ENCODE measurements at places on chromosomes 3 and 15.

GRCh38 chr3:185680231-185680630 lies 94.1 kb downstream of the SENP2 start:
- DNase-seq = no peak

DNA sequence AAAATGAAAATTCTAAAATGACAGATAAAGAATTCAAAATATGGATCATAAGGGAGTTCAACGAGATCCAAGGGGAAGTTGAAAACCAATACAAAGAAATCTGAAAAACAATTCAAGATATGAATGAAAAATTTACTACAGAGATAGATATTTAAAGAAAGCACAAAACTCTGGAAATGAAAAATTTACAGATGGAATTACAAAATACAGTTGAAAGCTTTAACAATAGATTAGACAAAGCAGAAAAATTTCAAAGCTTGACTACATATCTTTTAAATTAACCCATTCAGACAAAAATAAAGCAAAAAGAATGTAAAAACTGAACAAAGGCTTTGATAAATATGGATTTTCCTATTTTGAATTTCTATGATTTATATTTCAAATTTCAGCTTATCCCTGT lies 211.1 kb downstream of the SLC9A9 start:
- no peak for DNase-seq

DNA sequence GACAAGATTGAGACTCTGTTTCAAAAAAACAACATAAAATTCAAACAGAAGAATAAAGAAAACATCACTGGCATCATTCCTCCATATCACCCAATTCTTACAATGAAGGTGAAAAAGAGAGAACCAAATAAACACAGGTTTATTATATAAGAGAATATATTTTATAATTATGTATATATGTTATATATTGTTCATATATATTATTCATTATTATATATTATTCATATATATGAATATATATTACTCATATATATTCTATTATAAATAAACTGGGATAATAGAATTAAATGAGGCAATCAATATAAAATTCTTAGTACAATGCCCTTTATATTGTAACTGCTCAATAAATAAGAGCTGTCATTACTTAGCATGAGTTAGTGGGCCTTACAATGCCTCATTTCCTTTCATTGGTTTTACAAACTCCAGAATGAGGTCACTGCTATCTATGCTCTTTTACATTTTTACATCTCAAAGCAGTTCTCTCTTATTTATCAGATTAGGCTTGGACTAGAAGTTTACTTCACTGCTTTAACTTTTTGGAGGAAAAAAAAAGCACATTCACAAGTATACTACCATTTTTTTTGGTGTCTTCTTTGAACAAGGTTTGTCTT lies 135.5 kb upstream of the TTC14 start:
- DNase-seq = no peak

DNA sequence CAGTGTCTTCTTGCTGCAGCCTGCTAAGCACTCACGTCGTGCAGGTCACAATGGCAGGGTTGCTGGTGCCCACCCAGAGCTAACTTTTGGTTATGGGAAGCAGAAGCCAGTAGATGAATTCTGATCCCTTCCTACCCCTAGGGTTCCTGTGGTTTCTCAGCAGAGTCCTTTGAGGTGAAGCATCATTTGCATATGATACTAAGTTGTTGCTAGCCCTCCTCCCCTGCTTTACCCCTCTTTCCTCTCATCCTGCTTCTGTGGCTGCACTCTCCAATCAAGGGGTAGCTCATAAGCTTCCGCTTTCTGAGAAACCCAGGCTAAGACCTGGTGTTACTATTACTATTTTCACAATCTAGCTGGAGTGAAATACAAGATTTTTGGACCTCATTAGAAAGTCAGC lies 22.1 kb upstream of the HEG1 start:
- no peak for DNase-seq

DNA sequence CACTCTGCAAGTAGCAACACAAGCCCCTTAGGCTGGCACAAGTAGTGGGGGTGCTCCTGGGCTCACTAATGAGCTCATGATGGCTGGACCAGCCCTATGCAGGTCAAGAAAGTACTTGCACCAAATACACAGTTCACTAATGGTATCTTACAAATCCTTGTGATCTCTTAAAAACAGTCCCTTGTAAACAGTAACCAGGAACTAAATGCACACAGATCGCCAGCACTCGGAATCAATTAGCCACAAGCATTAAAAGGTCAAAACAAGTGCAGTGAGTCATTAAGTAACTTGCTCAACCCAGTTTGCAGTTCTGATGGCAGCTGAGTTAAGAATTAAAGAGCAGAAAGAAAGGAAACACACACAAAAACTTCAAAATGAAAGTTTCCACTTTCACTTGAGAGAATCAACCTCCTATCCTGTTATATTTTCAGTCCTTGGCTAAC lies 43.2 kb downstream of the ARHGEF3 start:
- DNase-seq = no peak

DNA sequence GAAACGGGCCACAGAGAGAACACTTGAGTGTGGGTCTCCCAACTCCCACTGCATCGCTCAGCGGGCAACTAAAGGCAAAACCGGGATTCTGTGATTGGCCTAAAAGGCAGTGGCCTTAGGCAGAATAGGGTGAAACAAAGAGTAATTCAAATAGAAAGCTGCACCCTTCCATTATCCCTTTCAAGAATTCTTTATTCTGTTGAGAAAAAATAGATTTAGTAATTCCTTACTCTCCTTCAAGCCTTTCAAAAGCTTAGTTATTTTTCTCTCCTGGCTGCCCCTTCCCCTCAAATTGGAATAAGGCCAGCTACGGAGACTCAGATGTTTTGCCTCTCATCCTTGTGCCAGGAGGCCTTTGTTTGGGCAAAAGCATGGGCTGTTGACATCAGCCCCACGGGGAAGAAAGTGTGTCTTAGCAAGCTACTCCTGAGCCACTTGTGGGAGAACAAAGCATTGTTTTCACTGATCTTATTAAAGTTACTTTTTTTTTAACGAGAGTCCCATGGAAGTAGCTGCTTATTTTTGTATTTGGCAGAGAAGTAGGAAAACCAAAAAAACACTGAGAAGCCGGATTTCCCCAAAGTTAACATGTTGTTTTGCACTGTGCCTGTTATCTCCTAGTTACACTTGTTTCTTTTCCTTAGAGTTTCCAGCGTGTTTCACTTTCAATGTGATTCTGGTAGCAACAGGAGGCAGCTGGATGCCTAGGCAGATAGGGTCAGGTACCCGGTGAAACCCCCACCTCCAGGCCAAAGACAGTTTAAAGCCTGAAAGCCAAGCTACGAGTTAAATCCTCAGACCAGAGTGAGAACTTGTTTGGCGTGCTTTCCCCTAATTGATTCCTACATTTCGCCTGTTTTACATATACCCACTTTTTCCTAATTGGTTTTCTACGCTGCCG lies 2.2 kb downstream of the ST6GAL1 start:
- DNase-seq = peak; percentile 12

- no peak for DNase-seq
Measured at GRCh38 chr3:129616713-129617112, 10.2 kb upstream of the PLXND1 start.

GRCh38 chr15:59350421-59350732 lies 22.3 kb downstream of the MYO1E start:
- DNase-seq = no peak

DNA sequence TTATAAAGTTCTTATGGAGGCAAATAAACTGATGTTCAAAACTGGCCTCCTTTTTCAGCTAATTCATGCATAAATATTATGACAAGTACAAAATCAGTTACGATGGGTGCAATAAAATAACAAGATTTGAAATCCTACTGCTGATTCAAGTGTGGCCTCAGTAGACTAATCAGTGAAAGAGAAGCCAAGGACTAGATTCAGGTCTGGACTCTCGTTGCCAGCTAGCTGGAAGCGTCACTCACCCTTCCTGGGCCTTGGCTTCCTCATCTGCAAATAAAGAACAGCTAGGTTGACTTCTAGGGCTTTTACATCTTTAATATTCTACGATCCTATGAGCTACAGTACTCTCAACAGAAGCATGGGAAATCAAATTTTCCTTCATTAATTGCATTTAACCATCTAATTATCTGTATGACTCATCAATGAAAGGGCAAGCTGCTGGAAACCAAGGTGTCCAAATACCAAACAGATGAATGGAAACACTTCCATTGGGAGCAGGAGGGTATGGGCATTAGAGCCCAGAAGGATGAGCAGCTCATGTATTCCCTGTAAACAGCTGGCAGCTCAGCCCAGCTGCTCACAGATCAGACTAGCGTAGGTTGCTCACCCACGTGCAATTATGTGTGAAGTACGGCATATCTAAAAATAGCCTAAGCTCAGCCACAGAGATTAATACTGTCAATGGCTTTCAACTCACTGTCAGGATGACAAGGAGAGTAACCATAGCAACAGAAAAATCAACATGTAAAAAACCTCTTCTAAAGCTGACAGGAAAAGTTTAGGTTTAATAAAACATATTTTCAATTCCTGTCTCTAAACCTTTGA lies 294.8 kb downstream of the PLCL2 start:
- DNase-seq = no peak

- DNase-seq = peak; percentile 68
Measured at GRCh38 chr3:184472723-184473428, 88.7 kb upstream of the EPHB3 start.

DNA sequence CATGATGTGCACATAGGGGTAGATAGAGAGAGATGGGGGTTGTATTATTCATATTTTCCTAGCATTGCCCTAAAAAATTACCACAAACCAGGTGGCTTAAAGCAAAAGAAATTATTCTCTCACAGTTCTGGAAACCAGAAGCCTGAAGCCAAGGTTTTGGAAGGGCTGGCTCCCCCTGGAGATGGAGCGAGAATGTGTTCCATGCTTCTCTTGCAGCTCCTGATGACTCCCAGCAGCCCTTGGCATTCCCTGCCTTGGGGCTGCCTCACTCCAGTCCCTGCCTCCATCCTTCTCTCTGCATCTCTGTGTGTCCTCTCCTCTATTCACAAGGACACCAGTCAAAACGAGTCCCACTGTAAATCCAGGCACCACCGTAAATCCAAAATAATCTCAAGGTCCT lies 91.5 kb upstream of the FAM174B start:
- no peak for DNase-seq

DNA sequence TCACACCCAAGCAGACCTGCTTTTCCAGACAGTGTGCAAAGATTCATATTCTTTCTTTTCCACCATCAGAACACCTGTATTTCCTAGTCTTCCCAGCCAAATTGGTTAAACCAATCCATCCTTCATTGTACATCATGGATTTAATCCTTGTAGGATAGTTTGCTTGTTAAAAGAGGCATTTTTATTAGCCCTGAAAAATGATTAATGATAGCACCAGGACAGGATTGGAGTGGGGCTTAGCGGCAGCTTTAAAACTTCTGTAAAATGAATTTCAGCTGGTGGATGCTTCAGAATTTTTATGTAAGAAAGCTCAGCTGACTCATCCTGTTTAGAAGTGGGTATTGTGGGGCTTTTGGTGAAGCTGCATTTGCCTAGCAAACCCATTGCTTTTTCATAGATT lies 36.1 kb upstream of the ARHGEF26 start:
- no peak for DNase-seq

DNA sequence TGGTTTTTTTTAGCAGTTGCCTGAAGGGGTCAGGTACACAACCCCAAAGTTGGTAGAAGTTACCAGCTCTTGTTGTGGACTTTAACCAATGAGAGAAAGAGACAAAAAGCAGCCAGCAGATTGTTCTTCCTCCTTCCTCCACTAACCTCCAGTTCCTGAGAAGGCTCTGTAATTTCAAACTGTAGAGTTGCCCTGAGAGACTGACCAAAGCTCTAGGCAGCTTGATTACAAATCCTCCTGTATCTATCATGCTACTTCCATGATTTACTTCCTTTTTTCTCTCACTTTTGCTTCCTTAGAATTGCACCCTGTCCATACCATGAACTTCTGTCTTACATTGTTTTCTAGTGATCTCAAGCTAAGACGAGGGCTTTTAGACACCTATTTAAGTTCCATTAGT lies 29.2 kb downstream of the NSUN3 start:
- DNase-seq = no peak

- no peak for DNase-seq
Measured at GRCh38 chr3:196192524-196193051, 18.6 kb downstream of the ZDHHC19 start.
